Hippocampal formation (tissue), 2 donors: ENCODE measurements at places on chromosomes 2 and 18.

GRCh38 chr2:152094014-152094413 is 4.8 kb downstream of the CACNB4 start:
- no peak for DNase-seq

DNA sequence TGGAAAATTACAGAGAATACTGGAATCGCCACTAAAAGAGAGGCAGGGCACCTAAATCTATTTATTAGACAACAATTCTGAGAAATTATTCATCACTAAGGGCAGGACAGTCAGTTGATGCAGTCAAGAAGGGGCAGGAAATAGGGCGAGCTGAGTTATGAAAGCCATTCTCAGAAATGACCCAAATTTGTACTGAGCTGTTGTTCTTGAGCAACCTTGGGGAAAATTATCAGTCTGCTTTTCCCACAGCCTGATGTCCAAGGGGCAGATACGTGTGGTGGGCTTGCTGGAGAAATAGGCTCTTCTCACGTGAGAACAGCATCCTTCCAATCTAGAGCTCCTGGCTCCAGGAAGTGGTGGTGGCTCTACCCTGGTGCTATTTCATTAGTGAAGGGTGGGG is 38.6 kb downstream of the STON1 start:
- no peak for DNase-seq

- no peak for DNase-seq
Observed at GRCh38 chr2:42841344-42841743, 49.0 kb upstream of the HAAO start.

GRCh38 chr2:232761301-232761907 is 15.0 kb downstream of the KCNJ13 start:
- DNase-seq = no peak

GRCh38 chr2:88100489-88100858 is 27.4 kb downstream of the FABP1 start:
- no peak for DNase-seq

- DNase-seq = no peak
Observed at GRCh38 chr2:232889876-232890401, 19.9 kb downstream of the SNORC start.

- DNase-seq = no peak
Observed at GRCh38 chr2:230411570-230412370, 4.2 kb upstream of the SP100 start.

GRCh38 chr18:54957996-54958395 is 1.3 kb downstream of the CCDC68 start:
- DNase-seq = no peak

- no peak for DNase-seq
Observed at GRCh38 chr2:217999595-217999959, 3.2 kb downstream of the TNS1 start.

DNA sequence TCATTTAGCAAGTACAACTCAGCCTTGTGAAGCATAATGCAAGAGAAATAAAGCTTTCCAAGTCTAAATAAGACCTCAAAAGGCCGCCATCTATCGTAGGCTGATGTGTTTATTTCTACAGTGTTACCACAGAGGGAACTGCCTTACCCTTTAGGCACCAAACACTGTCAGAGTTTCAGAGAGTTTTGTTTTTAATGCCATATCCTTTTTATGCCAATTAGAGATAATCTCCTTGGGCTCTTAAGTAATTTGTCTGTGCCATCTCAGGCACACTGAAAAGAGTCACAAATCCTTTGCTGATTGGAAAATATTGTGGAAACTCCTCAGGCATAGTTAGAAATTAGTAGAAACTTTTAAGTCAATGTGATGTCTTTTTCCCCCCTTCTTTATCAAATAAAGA is 797.1 kb downstream of the SLC4A3 start:
- no peak for DNase-seq

DNA sequence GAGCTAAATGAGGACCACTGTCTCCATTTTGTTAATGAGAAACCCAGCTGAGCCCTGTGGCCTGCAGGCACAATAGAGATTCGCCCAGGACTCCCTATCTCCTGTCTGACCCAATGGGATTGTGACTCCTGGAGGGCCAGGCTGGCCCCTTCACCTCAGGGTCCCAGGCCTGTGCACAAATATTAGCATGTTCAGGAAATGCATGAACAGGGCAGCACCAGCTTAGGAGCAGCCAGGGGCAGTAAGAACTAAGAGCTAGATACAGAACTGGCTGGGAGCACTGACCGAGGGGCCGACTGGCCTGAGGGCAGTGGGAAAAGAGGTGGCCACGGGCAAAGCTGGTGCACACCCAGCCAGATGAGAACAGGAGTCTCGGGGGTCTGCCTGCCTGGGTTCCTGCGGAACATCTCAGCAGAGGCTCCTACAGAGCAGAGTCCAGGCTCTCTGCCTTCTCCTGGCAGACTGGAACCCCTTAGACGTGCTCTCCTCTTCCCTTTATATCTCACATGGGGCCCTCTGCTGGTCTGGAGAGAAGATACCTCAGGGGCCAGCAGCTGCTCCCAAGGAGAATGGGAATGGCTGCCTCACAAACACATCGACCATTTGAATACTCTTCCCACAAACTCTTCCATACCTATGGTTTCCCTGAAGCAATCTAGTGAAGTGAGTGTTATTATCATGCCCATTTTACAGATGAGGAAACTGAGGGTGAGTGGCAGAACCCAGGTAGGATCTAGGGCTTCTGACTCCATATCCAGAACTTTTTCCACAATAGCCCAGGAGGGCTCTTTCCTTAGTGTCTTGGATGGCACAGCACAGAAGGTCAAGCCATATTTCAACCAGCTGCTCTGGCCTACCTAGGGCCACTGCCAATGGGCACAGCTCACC is 77.6 kb upstream of the OTOF start:
- DNase-seq = no peak

GRCh38 chr18:22309191-22309590 is 108.5 kb downstream of the CTAGE1 start:
- no peak for DNase-seq

DNA sequence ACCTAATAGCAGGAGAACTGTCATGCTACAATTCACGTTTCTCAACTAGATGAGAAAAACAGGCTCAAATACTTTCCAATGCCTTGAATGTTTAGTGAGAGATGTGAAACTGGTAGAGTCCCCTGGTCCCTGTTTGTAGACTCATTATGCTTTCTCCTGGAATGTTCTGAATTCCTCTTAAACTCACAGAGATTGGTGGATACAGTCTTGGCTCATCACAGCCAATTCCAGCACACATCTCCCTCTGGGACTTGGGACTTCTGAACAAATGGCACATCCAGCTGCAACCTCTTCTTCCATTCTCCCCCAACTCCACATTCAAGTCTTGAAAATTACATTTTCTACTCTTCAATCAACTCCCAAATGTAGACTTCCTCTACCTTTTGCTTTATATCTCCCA is 58.4 kb upstream of the NT5C1B start:
- no peak for DNase-seq

DNA sequence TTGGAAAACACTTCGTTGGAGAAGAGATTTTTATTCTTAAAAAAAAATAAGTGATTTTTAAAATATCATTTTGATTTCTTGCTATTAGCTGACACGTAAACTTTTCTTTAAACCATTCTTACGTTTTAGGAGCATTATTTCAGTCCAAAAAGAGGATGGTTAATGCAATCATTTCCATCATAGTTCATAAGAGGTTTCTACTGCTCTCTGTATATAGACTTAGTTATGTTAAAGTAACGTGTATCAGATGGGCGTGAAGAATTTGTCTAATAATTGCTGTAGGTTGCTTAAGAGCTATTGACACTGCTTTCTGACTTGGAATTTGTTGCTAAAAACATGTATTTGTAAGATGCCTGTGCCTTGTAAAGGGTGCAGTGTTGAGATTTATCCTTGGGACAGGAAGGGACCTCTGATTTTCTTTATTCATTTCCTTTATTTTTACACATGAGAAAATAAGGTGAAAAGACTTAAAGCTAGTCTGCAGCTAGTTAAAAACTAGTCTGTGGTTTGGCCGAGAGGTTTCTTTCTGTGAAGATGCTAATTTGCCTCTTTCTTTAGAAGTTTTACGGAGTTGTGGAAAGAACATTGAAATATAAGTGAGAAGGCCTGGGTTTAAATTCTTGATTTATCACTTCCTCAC is 2.9 kb downstream of the ANKRD12 start:
- no peak for DNase-seq
